ENCODE measurements at places on chromosomes 2 and 18.

- DNase-seq: no peak
Measured at GRCh38 chr18:23300231-23300805, 152.8 kb upstream of the RIOK3 start.

GRCh38 chr2:80168801-80169200, 135.8 kb downstream of the LRRTM1 start:
- DNase-seq: no peak

GRCh38 chr2:224576088-224576715, 9.0 kb downstream of the CUL3 start:
- DNase-seq: no peak

GRCh38 chr18:12278215-12278671, 24.1 kb downstream of the CIDEA start:
- DNase-seq: no peak

- DNase-seq: no peak
Measured at GRCh38 chr2:144310484-144310883, 209.4 kb downstream of the ZEB2 start.

- DNase-seq: no peak
Measured at GRCh38 chr2:67321588-67321903, 75.6 kb upstream of the ETAA1 start.

DNA sequence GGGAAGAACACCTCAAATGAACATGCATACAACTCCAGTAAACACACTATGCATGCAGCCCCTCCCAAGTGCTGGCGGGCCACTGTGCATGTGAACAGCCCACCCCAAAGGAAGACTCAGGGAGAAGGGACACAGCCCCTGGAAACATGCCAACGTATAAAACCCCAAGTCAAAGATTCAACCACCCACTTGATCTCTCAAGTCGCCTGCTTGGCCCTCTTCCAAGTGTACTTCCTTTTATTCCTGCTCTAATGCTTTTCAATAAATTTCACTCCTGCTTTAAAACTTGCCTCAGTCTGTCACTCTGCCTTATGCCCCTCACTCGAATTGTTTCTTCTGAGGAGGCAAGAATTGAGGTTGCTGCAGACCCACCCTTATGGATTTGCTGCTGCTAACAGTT, 139.1 kb downstream of the C1D start:
- DNase-seq: no peak

DNA sequence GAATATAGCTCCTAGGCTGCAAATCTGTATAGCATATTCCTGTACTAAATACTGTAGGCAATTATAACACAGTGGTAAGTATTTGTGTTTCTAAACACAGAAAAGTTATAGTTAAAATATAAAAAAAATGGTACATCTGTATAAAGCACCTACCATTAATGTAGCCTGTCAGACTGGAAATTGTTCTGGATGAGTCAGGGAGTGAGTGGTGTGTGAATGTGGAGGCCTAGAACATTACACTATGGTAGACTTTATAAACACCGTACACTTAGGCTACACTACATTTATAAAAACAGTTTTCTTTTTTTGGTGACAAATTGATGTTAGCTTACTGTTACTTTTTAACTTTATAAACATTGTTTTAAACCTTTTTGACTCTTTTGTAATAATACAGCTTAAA, 226.3 kb downstream of the CCDC85A start:
- DNase-seq: no peak

GRCh38 chr2:215755641-215756345, 257.6 kb downstream of the MREG start:
- no peak for DNase-seq

DNA sequence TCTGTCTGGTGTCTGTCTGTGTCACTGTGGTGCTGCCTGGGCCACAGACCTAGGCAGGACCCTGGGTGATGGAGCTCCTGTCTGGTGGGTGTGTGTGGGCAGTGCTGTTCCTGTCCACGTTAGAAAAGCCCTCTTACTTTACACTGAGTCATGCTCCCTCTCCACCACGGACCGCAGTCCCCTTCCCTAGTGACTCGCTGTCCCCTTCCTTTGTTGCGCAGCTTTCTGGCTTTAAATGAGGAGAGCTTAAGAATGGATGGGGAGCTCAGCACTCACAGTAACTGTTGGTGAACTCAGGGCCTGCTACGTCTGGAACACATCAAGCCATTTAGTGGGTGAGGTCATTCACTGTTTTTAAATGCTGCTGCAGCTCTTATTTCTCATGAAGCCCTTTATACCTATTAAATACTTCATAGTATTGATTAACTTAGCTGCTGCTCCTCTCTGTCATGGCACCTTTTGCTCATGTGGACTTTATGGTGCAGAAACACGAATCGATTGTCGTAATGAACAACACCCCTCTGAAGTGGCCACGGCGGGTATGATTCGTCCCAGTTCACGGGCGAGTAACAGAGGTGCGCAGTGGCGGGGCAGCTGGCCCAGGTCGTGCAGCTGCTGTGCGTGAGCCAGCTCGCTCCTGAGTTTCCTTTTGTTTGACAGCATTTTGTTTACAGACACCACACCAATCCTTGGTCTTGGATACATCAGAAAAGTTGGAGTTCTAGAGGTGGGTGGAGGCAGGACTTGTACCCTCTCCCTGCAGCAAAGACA, 100.4 kb downstream of the LDLRAD4 start:
- no peak for DNase-seq

DNA sequence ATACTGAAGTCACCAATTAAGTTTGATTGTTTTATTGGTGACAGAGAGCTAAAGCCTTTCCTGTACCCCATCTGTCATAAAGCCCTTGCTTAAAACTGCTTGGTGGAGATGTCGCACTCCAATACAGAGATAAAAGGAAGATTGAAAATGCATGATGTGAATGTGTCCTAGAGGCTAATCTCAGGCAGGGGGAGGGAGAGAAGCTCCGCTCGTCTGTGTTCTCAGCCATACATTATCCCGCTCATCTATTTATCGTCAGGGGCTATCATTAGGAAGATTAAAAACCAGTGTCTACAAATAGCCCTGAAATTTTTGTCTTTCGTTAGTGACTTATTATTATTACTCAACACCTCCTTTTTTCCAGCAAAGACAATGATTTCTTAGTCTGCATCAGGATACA, 110.3 kb downstream of the CMPK2 start:
- DNase-seq: no peak

- no peak for DNase-seq
Measured at GRCh38 chr18:48263914-48264902, 145.0 kb downstream of the ZBTB7C start.

DNA sequence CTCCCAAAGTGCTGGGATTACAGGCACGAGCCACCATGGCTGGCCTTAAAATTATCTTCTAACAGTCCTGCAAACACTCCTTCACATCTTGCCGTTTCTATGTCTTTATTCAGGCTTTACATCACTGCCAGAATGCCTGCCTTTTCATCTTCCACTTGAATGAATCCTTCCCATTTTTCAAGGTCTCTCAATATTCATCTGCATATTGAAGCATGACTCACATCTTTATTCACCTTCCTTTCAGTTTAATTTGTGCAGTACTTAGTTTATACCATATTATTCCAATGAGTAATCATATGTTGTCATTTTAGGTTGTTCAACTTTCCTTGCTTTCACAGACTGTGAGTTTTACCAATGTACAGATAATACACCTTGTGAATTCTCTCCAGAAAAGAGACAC, 510.1 kb upstream of the PIK3C3 start:
- no peak for DNase-seq
